Stimulated activated CD4-positive, alpha-beta T cell treated with anti-CD3 and anti-CD28 coated beads, Interleukin-12 subunit alpha, Interleukin-12 subunit beta, amount 100 ng/mL, for 4 hours (primary cell): ENCODE measurements at places on chromosomes 1 and 21.

- DNase-seq, result no peak
These were observed 36.4 kb upstream of the CFAP126 start for GRCh38 chr1:161404051-161404597.

- no peak for DNase-seq
These were observed 58.0 kb downstream of the LEPR start for GRCh38 chr1:65478379-65479026.

- no peak for DNase-seq
These were observed 144.4 kb upstream of the USP24 start for GRCh38 chr1:55359611-55360010.

- DNase-seq, result no peak
These were observed 40.3 kb downstream of the DIRAS3 start for GRCh38 chr1:68010090-68010489.

DNA sequence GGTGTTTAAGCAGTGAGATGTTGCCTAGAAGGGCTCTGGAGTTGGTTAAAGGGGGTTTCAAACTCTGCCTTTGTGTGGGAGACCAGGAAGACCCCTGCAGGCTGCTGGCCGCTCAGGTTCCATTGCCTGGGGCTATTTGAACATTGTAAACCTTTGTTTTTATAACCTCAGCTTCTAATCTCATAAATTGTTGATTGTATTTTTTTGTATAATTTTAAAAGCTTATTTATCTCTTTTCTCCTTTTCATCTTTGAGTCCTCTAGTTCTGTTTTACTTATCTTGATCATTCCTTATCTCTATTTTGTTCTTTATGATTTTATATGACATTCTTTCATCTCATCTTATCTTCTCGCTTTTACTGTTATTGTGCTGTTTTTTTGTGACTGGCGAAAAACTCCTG is 45.5 kb upstream of the SOX13 start:
- no peak for DNase-seq

- peak; percentile 46 for DNase-seq
These were observed 1.9 kb downstream of the FTCD start for GRCh38 chr21:46153247-46154154.
